ENCODE measurements at places on chromosomes 3 and 15. TPM values are rescaled to one million over a fixed set of nuclear protein-coding genes. Genes with fewer than 3 reads are reported as not detected.

The SQOR gene
- total RNA-seq, result 84.2 TPM

The ITIH1 gene
- total RNA-seq, result not detected

The ZNF501 gene
- 2.0 TPM for total RNA-seq

The FNDC3B gene
- total RNA-seq, result 10.4 TPM

The MPI gene
- total RNA-seq, result 99.3 TPM

The C3orf22 gene
- total RNA-seq, result not detected

The GOLGA6L7 gene
- total RNA-seq, result not detected

The LIPH gene
- not detected for total RNA-seq

The POPDC2 gene
- 3.7 TPM for total RNA-seq

Measured in activated naive CD4-positive, alpha-beta T cell treated with anti-CD3 and anti-CD28 coated beads, Interleukin-2, amount 10 ng/mL, durations not matched to agents 5 hours and 36 hours (primary cell).